ENCODE measurements at places on chromosomes 11 and 22.

DNA sequence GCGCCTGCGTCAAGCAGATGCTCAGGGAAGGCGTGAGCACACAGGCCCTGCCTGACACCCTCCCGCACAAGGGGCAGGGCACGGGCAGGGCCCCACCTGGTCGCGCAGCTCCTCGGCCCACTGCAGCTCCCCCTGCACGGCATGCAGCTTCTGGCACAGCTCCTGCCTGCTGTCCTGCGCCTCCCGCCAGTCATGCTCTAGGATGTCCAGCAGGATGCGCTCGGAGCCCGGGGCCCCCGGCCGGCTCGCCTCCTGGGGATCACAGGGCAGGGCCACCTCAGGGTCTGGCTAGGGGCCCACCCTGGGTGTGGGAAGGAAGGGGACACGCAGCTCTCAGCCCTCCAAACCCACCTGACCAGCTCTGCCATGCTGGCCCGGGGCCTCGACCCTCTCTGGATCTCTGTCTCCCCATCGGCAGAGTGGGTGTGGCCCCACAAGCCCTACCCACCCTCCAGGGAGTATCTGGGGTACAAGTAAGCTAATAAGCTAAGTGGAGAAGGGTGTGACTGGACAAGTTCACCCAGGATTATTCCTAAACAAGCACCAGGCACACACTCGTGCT is 10.7 kb downstream of the CARD10 start:
- no peak for DNase-seq

GRCh38 chr11:46009647-46010046 is 87.2 kb downstream of the LARGE2 start:
- no peak for DNase-seq

DNA sequence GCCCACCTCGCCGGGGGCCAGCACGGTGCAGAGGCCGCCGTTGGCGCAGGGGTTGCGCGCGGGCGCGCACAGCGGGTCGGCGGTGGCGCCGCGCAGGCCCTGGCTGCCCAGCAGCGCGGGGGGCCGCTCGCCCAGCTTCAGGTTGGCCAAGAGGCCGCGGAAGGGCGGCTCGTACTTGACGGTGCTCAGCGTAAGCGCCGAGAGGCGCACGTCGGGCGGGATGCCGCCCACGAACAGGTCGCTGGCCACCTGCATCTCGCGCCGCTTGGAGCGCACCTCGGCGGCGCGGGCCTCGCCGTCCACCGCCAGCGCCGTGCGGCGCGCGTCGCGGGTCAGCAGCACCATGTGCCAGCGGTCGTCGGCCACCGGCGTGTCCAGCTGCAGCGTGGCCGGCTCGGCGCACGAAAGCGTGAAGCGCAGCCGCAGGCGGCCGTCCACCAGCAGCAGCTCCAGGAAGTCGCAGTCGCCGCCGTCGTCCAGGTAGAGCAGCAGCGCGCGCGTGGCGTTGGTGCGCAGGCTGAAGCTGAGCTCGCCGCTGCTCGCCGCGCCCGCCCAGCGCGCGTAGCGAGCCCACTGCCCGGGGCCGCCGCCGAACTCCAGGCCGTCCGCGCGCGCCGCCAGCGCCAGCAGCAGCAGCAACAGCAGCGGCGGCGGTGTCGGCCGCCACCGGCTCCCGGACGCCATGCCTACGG is 9.8 kb downstream of the NRXN2 start:
- DNase-seq: no peak

GRCh38 chr22:47132428-47132825 is 370.0 kb downstream of the TBC1D22A start:
- DNase-seq: no peak

GRCh38 chr11:118607401-118608359 is at the start of gene PHLDB1:
PHLDB1 (plus strand) TSS chr11:118607615; CDS start chr11:118613837, 6,222 bp downstream.
- DNase-seq: peak; percentile 17

GRCh38 chr11:20134991-20135736 is 25.1 kb downstream of the DBX1 start:
- DNase-seq: no peak

DNA sequence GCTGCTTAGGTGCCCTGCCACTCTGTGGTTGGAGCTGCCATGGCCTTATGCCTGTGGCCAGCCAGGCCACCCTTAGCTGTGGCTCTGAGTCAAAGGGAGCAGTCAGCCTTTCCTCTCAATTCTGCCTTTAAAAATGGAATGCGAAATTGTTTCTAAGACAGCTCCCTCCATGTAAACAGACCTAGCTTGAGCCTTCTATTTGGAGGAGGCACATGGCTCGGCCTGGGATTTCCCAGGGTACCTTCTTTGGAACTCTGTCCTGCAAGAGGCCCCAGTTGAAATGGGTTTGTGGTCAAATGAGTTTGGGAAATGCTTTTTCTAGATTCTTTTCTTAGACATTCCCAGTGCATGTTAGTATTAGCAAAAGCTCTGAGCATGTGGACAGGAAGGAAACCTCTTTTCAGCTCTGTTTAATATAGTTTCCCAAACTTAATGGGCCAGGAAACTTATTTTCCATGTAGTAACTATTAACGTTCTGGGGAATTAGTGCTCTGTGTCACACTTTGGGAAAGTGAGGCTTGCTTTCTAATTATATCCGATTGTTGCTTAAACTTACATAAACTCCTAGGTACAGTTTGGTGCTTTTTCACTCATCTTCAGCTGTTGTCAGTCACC is 7.8 kb downstream of the PHOX2A start:
- DNase-seq: no peak

GRCh38 chr22:20024225-20024624 is 3.3 kb downstream of the TANGO2 start:
- DNase-seq: no peak

DNA sequence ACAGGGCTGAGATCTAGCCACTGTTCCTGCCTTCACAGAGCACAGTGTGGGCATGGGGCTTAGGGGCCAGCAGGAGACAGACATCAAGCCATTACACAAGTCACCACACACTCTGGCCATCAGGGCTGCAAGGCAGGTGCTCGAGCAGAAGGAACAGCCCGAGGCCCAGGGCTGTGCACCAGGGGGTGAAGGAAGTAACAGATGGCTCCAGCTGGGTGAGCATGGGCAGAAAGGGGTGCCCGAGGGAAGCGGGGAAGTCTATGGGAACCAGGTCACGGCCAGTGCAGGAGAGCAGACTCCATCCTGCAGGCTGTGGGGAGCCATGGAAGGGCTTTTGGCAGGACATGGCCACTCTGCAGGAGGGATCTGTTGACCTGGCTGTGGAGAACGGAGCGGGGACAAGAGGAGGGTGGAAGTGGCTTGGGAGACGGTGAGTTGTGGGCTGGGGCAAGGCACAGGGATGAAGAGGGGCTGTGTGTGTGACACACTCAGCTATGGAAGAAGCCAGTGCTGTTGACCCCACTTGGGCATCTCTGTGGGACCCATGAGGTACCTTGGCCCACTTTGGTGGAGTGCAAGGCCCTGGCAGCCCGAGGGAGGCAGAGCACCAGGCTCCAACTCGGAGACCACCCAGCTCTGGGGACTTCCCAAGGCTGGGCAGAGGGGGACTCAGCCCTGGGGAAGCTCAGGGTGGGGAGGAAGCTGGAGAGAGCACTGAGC is 3.6 kb downstream of the C11orf68 start:
- DNase-seq: no peak

DNA sequence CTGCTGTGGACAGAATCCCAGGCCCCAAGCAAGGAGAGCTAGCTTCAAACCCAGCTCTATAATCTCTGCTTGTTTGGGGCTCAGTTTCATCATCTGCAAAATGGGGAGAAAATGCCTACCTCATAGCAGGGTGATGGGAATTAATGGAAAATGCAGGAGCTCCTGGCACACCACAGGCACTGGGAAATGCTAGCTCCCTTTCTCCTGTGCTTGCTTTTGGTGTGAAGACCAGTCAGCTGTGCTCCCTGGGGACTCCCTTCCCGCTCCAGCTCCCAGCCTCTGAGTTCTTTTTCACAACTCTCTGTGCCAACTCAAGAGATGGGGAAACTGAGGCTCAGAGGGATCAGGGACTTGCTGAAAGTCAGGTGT is 8.2 kb upstream of the SERPINH1 start:
- DNase-seq: no peak

GRCh38 chr22:36399472-36399778 is 11.7 kb upstream of the MYH9 start:
- no peak for DNase-seq

Data from stimulated activated CD4-positive, alpha-beta T cell treated with anti-CD3 and anti-CD28 coated beads, TNF-alpha, amount 100 ng/mL, for 48 hours (primary cell).